ENCODE measurements at places on chromosomes 5 and 9.

DNA sequence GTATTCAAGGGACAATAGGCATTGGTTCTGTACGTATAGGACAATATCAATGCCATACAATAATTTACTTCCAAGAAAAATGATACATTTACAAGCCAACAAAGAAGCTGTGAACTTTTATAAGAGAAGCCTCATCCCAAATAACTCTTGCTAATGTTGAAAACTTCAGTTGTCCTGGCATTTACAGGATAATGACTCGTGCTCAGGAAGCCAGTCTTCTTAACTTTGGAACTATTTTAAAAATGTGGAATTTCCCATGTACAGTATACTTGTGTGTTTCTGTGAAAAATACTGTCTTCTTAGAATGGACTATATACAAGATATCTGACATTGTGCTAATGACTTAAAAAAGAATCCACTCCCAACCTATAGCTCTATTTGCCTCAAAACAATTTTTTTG lies 1479.3 kb upstream of the CDH9 start:
- DNase-seq = no peak

DNA sequence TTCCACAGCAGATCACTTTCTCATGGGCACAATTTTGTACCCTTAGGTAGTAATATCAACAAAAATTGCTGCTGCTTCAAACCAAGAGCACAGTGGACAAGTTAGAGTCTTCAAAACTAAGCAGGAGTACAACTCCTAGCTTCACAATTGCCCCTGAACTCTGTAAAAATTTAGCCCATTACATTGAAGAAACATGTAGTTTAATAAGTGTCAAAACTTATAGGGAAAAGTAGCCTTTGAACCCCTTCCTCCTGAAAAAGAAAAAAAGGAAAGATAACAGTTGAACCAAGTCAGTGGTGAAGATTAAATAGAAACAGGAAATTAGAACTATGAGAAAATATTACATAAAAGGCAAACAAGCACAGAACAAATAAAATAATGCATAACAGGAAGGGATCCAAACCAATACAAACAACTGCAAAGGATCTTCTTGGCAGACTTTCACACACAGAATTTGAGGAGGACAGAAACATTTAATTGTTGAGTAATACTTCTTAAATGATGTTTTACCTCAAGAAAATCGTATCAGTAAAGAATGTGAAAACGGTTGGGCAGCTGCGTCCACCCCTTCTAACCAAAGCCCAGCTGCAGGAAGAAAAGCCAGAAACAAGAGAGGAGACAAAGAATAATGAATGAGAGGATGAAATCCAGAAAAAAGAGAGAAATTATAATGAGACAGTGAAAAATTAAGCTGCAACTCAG lies 636.0 kb downstream of the NR2F1-AS1 start:
- DNase-seq = no peak

GRCh38 chr9:93900436-93900819 lies 54.7 kb downstream of the BARX1 start:
- DNase-seq = no peak

GRCh38 chr9:113360242-113360842 lies 11.0 kb downstream of the BSPRY start:
- no peak for DNase-seq

- DNase-seq = no peak
Observed at GRCh38 chr9:33946779-33947535, 101.7 kb downstream of the UBAP2 start.

GRCh38 chr5:38250763-38251448 lies 7.5 kb upstream of the EGFLAM start:
- DNase-seq = no peak

DNA sequence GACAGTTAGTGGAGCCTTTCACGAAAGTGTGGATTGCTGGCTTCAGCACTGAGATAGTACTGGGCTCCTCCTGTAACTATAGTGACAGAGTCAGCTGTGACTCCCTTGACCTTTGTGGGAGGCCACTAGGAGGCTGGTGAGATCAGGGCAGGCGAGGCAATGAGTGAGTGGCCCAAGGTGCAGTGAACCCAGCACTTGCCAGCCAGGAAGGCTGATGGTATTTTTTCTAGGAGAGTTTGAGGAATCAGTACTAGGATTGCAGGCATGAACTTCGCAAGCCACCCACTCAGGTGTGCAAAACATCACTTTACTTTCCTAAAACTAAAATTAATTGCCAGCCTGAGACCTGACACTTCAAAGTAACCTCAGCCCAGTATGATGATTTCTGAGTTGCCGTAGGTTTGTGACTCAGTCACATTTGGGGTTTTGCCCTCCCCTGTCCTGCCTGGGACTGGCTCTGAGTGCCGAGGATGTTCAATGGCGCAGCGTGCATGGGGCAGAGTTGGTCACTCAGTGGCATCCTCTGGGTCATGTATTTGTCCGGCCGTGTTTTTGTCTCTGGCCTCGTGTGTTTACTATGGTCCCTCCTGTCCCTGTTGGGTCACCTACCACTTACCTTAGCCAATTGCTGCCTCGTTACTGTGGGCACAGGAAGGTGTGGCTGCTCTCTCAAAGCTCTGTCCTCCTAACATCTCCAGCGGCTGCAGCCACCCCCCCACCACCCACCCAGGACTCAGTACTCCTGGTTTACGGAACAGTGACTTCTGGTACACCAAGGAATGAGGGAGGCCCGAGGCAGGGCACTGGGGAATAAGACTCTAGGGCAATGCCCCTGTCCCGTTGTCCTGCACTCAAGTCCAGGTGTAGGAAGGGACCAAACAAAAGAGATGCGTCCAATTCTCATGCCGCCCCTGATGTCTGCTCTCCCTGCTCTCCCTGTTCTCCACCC lies 67.2 kb downstream of the IL31RA start:
- peak; percentile 79 for DNase-seq

GRCh38 chr5:17838469-17838868 lies 204.2 kb downstream of the TAF11L14 start:
- DNase-seq = no peak

DNA sequence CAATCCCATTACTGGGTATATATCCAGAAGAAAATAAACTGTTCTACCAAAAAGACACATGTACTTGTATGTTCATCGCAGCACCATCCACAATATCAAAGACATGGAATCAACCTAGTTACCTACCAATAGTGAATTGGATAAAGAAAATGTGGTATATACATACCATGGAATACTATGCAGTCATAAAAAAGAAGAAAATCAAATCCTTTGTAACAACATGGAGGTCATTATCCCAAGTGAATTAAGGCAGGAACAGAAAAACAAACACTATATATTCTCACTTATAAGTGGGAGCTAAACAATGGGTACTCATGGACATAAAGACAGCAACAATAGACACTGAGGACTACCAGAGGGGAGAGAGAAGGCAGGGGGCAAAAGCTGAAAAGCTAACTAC lies 67.7 kb downstream of the NR2F1-AS1 start:
- DNase-seq = no peak

- no peak for DNase-seq
Observed at GRCh38 chr5:74772359-74772758, 5.3 kb downstream of the NSA2 start.

- no peak for DNase-seq
Observed at GRCh38 chr5:92119110-92119509, 736.0 kb upstream of the ARRDC3 start.

DNA sequence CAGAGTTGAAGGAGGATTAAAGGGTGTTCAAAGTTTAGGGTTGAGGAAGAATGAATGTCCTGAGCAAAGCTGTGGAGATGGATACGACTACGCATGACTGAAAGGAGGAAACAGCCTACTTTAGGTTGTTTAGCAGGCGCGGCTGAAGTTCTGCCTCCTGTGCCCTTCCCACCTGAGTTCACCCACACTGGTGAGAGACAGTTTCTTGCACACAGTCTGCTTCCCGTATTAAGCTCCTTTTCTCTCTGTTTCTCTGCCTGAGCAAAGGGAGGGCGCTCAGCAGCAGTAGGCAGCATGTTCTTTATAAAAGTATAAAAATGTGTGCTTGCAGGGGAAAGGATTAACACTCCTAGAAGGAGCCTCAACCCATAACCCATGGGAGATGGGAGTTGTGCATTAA lies 224.0 kb upstream of the SMARCA2 start:
- DNase-seq = no peak

- no peak for DNase-seq
Observed at GRCh38 chr9:132014218-132014805, 65.4 kb downstream of the MED27 start.

GRCh38 chr5:17801595-17801994 lies 167.3 kb downstream of the TAF11L14 start:
- DNase-seq = no peak

Data from suppressor macrophage (primary cell).